ENCODE measurements at places on chromosomes 5 and 9.

- no peak for DNase-seq
Measured at GRCh38 chr5:147384346-147385193, 125.3 kb downstream of the DPYSL3 start.

DNA sequence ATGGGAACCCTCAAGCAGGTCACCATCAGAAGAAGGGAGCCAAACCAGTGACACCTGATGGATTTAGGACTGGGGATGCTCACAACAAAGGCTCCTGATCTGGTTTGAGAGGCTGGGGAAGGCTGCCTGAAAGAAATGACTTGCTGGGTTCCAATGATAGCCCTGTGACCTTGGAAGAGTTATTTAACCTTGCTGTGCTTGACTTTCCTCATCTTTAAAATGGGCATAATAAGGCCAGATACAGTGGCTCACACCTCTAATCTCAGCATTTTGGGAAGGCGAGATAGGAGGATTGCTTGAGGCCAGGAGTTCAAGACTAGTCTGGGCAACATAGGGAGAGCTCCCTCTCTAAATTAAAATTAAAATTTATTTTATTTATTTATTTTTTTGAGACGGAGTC, 63.6 kb upstream of the PSD2 start:
- DNase-seq, result no peak

GRCh38 chr5:16776611-16777251, 159.4 kb downstream of the MYO10 start:
- no peak for DNase-seq

DNA sequence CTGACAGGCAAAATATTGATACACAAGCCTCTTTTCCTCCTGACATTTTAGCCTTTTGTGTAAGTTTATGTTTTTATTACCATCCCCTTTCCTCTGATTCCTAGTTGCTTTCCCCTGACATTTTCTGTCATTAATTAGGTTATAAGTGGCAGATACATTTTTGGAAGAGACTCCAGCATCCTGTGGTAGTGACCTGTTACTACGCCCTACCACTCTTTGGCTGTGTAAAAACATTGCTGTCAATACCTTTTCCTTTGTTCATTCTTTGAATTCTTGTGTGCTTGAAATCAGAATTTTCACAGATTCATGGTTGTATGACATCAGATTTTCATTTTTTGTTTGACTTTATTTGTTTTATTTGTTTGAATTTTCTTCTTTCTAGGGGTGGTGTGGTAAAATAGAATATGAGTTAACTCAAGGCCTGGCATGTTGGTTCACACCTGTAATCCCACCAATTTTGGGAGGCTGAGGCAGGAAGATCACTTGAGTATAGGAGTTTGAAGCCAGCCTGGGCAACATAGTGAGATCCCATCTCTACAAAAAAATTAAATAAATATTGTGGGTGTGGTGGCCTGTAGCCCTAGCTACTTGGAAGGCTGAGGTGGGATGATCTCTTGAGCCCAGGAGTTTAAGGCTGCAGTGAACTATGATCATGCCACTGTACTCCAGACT, 43.4 kb downstream of the UBE2R2 start:
- no peak for DNase-seq

DNA sequence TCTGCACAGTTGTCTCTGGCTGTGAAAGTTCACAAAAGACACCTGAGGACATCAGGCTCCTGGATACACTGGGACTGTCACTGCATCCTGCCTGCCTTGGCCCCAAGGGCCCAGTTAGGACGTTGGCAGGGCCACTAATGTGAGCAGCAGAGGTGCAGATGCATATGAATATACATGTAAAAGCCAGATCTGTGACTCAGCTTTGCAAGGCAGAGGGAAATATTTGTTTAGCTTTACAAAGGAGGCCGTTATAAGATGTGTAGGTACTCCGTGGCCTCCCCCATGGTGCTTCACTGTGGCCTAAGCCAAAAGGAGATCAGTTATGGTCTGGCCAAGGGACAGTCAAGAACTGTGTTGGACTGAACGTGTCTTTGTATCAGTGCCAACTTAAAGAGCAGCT, 4.1 kb upstream of the C1QTNF3 start:
- no peak for DNase-seq

- no peak for DNase-seq
Measured at GRCh38 chr9:128136816-128137793, 9.6 kb upstream of the PTGES2 start.

GRCh38 chr5:109345699-109346098, 64.1 kb downstream of the PJA2 start:
- DNase-seq, result no peak

DNA sequence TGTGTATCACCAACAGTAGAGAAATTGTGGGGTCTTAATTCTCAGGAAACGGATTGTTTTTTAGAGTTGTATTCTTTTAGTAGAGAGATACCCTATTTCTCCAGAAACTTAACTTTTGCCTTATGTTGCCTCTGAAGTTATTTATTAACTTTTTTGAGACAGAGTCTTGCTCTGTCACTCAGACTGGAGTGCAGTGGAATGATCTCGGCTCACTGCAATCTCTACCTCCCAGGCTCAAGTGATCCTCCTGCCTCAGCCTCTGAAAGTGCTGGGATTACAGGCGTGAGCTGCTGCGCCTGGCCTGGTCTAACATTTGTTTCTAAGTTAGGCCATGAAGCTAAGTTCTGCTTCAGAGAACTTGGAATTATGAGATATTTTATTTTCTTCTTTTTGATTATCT, 75.0 kb downstream of the CFAP95 start:
- DNase-seq, result no peak

DNA sequence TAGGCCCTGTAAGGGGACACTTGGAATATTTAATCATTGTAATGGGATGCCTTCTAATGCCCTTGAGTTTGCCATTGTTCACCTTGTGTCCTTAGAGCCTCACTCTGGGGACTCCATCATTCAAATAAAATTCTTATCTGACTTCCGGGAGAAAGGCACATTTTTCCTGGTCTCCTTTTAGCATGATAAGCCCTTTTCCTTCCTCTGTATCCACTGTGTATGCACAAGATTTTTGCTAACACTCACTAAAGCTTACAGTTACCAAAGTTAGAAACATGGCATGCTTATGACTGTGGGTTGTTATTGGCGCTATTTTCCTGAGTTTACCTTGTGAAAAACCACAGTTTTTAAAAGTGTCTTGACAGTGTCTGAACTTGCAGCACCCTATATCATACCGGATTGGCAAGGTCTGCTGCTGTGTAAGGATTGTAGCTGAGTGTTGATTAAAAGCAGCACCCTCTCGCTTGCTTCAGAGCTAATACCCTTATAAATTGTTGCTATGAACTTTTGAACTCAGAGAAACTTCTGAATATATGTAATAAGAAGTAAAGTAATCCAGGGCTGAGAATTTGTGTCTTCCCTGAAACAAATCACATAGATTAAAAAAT, 46.4 kb downstream of the SNCAIP start:
- DNase-seq, result no peak

GRCh38 chr9:70043285-70043684, 363 bp upstream of the MAMDC2 start:
- no peak for DNase-seq

- no peak for DNase-seq
Measured at GRCh38 chr9:98999152-98999525, 55.4 kb downstream of the COL15A1 start.

- no peak for DNase-seq
Measured at GRCh38 chr9:124077915-124078572, 66.5 kb downstream of the LHX2 start.

GRCh38 chr9:91239367-91240111, 122.2 kb downstream of the AUH start:
- no peak for DNase-seq

GRCh38 chr5:168413596-168413995, 72.7 kb upstream of the RARS1 start:
- no peak for DNase-seq

DNA sequence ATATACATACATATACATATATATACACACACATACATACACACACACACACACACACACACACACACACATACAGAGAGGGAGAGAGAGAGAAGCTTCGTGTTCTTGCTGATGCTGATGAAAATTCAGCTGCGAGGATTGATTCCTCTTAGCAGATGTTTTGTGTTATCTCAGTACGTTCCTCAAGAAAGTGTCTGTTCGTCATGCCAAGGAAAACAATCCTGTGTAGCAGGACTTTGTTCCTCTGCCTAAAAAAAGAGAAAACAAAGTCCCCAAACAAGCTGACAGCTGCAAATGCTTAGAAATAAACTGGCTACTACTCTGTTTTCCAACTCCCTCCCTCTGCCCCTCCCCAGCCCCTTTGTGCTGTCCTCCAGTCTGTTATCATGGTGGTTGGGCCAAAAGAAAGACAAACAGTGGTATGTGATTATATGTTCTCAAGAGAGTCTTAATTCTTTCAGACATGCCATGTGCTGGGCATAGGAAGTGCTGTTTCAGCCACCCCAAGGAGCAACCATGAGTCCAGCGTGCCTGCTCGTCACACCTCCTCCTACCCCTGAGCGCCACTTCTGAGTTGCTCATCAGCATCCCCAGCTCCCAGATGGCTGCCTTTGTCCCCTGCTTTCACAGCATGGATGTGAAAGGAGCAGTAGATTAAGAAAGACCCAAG, 71.5 kb upstream of the EQTN start:
- no peak for DNase-seq

- DNase-seq, result no peak
Measured at GRCh38 chr5:144711172-144711571, 540.5 kb downstream of the KCTD16 start.

GRCh38 chr9:134125413-134126095, 10.3 kb upstream of the WDR5 start:
- DNase-seq, result no peak

DNA sequence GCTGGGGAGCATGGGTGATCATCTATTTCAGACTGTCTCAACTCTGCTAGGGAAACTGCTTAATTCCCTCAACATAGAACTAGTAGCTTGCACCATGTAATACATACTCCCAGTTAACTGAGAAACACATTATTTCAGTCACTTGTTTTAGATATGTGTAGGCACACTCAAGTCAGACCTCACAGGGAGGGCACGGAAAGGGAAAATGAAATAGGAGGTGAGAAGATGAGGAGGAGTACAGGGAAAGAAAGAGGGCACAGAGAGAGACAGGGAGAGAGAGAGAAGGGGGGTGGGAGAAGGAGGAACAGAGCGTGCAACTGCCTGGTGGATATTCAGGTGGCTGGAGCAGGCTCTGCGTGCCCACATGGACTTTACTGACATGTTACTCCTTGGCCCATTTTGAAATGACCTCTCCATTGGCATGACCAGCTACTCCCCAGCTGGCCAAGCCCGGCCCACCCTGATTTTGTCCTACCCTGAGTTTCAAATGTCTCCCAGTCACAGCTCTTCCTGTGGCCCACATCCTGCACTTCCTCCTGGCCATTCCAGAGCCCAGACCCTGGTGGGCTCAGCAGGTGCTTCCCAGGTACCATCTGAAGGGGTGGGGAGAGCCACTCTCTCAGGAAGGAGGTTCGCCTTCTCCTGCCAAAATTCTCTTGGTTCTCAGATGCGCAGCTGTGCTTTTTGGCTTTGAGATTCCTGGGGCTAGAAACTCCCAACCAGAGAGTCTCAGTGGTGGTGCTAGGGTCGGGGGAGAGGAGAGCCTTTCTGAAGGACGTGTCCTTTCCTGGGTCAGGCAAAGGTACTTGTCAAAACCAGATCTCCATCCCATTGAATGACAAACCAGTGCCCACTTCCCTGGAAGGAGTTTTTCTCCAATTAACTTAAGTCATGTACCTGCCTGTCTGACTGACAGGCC, 229.4 kb downstream of the FSTL4 start:
- no peak for DNase-seq

- DNase-seq, result no peak
Measured at GRCh38 chr5:176180339-176180738, 57.9 kb upstream of the SIMC1 start.

GRCh38 chr9:18357321-18357720, 116.6 kb upstream of the ADAMTSL1 start:
- no peak for DNase-seq

DNA sequence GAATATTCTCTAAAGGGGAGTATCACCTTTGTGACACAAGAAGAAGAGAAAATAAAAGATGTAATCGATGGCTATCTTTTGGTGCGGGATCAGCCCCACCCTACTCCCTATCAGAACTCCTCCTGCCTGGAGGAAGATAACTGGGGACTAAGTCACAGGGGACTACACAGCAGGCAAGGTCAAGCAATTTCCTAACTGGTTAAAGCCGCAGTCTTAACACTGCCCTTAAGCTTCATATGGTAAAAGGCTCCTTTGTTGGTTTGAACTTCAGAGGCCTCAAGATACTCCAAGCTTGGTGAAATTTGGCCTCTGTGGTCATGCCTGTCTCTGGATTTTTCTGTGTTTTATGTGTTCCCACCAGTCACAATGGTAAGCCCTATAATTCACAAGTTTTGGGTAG, 1.3 kb upstream of the SHISAL2B start:
- DNase-seq, result no peak

- DNase-seq, result no peak
Measured at GRCh38 chr5:98917433-98917832, 11.4 kb downstream of the CHD1 start.

DNA sequence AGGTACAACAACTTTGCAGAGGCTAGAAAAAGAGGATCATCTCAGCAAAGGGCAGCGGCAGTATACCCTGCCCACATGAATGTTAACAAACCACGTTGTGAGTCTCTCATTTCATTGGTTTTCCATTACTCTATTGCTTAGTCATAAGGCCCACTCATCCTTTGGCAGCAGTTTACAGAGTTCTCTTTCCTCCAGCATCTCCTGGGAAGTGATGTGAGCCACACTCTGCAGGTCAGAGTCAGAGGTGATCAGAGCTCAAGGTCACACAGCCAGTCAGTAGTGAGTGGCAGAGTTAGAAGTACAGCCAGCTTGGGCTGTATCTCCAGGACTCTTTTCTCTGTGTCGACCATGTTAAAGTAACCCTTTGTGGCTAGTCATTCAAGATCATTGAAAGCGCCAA, 599.6 kb upstream of the GRAMD2B start:
- DNase-seq, result no peak

DNA sequence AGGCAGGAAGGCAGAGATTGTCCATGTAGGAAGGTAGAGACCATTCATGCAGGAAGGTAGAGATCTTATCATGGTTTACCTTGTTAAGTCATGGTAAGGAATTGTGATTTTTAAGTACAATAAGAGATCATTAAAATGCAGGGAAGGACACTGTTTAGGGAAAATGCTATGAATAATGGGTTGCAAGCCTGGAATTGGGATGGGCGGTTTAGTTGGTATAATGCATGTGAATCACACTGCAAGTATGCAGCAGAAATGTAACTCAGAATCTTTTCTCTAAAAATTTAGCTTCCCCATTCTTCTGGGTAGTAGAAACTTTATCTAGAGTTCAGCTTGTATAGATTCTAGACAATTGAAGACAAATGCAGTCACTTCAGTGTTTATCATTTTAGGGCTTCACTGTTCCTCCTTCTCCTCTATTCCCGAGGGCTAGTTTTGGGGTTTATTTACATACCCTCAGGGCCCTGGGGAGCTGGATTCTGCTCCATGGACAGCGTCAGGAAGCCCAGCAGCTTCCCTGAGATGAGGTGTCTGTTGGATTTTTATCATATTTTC, 212.0 kb downstream of the SREK1 start:
- no peak for DNase-seq

Measured in activated CD4-positive, alpha-beta T cell treated with anti-CD3 and anti-CD28 coated beads, Interleukin-2, amount 50 U/mL, for 24 hours (primary cell).